Lung (tissue), 17 donors: ENCODE measurements at places on chromosomes 2 and 18. TPM values are rescaled to one million over a fixed set of nuclear protein-coding genes. Genes with fewer than 3 reads are reported as not detected.

DNA sequence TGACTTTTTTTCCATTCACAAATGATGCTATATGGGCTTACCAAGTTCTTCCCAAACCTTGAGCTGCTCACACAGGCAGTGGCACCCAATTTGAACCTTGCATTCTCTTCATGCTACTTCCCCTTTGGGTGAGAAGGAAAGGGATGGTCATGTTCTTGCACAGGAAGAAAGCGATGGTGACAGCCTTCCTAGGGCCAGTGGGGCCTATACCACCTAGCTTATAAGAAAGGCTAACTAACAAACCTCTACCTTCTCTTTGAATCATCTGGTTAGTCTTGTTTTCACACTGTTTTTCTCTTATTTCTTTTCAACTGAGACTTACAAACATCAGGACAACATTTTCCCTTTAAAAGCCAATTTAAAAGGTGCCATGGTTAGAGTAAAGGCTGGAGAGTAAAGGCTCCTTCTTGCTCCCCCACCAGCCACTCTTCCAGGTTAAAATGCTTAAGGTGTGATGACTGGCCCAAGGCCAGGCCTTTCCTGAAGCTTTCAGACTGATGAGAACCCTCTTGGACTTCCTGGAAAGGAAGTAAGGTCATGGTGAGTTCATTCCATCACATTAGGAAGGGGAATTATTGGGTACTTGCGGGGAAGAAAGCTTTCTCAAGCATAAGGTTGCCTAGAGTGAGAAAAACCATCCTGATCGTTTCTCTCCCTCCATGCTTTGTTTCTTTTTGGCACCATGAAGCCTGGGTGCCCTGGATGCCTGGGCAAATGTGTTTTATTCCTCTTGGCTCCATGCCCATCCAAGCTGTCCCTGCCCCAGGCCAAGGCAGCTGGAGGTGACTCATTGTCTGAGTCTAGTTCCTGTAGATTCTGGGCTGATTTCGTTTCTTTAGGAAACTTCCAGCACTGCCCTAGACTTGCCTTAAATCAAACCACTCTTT is 41.4 kb upstream of the ITGB6 start:
- H3K4me1 ChIP-seq, result peaks cover 6% of the 10 kb centered on the region
- no peak overlapping the region for H3K4me3 ChIP-seq
- peak; percentile 37 for DNase-seq
- H3K27ac ChIP-seq, result peak overlapping the region; percentile 64
- no peaks in the 10 kb centered on the region for H3K27me3 ChIP-seq

DNA sequence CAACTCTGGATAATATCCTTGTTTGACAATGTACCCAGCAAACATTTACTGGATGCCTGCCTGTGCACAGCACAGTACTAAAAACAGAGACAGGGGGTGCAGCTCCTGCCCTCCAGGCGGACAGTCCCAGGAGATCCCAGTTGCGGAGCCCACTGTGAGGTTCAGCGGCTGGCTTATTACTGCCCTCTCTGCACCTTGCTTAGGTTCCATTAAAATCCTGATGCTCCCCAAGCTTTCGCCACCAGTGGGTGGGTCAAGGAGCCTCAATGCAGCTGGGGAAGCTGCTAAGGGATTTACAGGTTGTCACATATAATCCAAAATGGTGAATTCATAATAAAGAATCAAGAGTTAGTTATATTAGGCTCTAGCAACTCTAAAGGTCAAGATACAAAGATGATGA is 38.3 kb downstream of the CRACDL start:
- no peaks in the 10 kb centered on the region for H3K27me3 ChIP-seq
- H3K4me3 ChIP-seq, result no peak overlapping the region
- DNase-seq, result no peak
- no peaks in the 10 kb centered on the region for H3K36me3 ChIP-seq
- no peak overlapping the region for H3K27ac ChIP-seq
- H3K4me1 ChIP-seq, result no peaks in the 10 kb centered on the region

- no peaks in the 10 kb centered on the region for H3K4me1 ChIP-seq
- DNase-seq, result no peak
- no peak overlapping the region for H3K4me3 ChIP-seq
- H3K36me3 ChIP-seq, result no peaks in the 10 kb centered on the region
- H3K27me3 ChIP-seq, result no peaks in the 10 kb centered on the region
Measured at GRCh38 chr18:1048032-1048431, 143.4 kb downstream of the ADCYAP1 start.

DNA sequence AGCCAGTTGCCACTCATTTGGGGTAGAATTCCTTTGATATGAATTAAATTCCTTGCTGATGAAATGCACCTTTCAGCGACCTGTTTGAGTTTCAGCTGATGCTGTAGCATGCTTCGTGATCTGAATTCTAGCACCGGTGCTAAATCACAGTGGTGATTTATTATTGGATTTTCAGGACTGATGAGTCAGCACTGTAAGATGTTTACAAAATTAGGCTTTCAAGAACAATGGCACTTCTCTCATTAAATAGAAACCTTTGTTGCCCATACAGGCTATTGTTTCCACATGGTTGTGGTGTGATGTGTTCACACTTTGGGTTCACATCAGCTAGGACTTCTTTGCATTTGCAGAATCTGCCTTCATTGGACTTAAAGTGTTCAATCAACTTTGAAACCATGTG is 687.7 kb downstream of the ARHGAP15 start:
- no peak overlapping the region for H3K4me3 ChIP-seq
- no peak for DNase-seq
- H3K27ac ChIP-seq, result no peak overlapping the region
- no peaks in the 10 kb centered on the region for H3K27me3 ChIP-seq
- no peaks in the 10 kb centered on the region for H3K36me3 ChIP-seq
- H3K4me1 ChIP-seq, result no peaks in the 10 kb centered on the region

GRCh38 chr2:241755777-241756176 is 20.8 kb upstream of the GAL3ST2 start:
- H3K36me3 ChIP-seq, result peaks cover 35% of the 10 kb centered on the region
- H3K4me3 ChIP-seq, result no peak overlapping the region
- DNase-seq, result no peak
- no peak overlapping the region for H3K27ac ChIP-seq
- no peaks in the 10 kb centered on the region for H3K4me1 ChIP-seq

DNA sequence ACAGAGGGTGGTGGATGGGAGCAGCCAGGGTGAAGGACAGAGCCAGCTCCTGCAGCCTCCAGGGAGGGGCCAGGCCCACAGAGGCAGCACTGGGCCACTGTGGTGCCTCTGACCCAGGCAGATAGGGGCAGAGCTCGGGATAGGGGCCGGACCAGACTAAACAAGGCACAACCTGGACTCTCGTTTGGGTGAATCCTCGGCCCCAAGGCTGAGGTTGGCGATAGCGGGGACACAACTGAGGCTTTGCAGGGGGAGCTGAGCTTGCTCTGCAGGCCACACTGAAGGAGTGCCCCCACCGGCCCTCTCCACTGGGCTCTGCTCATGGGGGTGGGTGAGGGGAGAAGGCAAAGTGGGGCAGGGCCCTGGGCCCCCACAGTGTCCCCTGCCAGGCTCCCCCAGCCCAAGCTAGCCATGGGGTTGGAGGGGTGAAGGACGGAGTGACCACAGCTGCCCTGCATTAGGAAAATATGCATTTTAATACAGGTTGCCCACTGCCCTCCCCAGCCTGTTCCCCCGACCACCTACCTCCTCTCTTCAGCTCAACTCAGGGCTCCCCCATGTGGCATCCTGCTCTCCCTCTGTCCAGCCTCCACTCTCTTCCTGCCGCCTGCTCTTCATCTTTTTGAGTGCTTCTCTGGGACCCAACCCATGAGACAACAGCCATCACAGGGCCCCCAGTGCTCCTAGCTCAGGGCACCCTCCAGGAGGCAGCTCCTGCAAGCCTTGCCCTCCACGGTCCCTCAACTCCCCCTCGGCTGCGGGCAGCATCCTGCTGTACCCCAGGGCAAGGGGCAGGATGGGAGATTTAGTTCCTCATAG is 152.8 kb downstream of the INHBB start:
- H3K4me1 ChIP-seq, result no peaks in the 10 kb centered on the region
- H3K27ac ChIP-seq, result no peak overlapping the region
- H3K36me3 ChIP-seq, result no peaks in the 10 kb centered on the region
- H3K4me3 ChIP-seq, result no peak overlapping the region
- no peak for DNase-seq
- H3K27me3 ChIP-seq, result peaks cover 6% of the 10 kb centered on the region

DNA sequence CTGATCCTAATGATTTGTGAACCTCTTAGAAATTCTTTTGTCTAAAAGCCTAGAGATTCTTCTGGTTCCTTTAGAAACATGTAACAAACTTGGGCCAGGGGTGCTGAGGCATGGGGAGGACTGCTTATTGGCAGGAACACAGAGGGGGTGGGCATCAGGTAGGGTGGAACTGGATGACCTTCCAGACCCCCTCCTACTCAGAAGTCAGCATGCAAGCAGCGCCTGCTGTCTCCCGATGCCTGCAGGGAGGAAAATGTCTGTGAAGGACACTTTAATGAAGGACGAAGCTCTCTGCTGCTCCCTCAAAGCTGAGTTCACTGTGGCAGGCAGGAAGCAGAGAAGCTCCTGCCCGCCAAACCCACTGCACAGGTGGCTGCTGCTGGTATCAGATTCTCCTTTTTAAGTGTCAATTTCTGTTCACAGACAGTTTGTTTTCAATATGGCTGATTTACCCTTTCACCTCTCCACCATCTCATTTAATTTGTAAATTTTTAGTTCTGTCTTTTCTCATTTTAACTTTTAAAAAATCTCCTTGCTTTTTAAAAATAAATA is 19.4 kb downstream of the COA5 start:
- H3K27me3 ChIP-seq, result no peaks in the 10 kb centered on the region
- H3K4me3 ChIP-seq, result no peak overlapping the region
- H3K36me3 ChIP-seq, result peaks cover 24% of the 10 kb centered on the region
- no peak overlapping the region for H3K27ac ChIP-seq
- no peaks in the 10 kb centered on the region for H3K4me1 ChIP-seq

- H3K4me1 ChIP-seq, result no peaks in the 10 kb centered on the region
- H3K27me3 ChIP-seq, result no peaks in the 10 kb centered on the region
- no peak overlapping the region for H3K27ac ChIP-seq
- H3K4me3 ChIP-seq, result no peak overlapping the region
- H3K36me3 ChIP-seq, result no peaks in the 10 kb centered on the region
Measured at GRCh38 chr2:128805237-128805636, 486.6 kb upstream of the HS6ST1 start.

Gene FIGN
- total RNA-seq, result 5.4 TPM

- H3K4me3 ChIP-seq, result no peak overlapping the region
- H3K27me3 ChIP-seq, result no peaks in the 10 kb centered on the region
- no peaks in the 10 kb centered on the region for H3K36me3 ChIP-seq
Measured at GRCh38 chr2:113342650-113343049, 63.9 kb upstream of the PAX8 start.

Gene CDK5R2
- total RNA-seq, result 0.17 TPM

- H3K4me1 ChIP-seq, result no peaks in the 10 kb centered on the region
- no peak overlapping the region for H3K27ac ChIP-seq
- H3K36me3 ChIP-seq, result peaks cover 34% of the 10 kb centered on the region
- no peaks in the 10 kb centered on the region for H3K27me3 ChIP-seq
Measured at GRCh38 chr2:101265893-101266499, 13.3 kb downstream of the CNOT11 start.
